ENCODE measurements at places on chromosomes 2 and 18.

GRCh38 chr2:186892821-186893220 is 43.9 kb upstream of the ZSWIM2 start:
- no peak for DNase-seq

GRCh38 chr18:74310411-74310810 is 5.2 kb upstream of the C18orf63 start:
- DNase-seq = peak; percentile 52

- peak; percentile 73 for DNase-seq
These were observed 1.2 kb downstream of the CFLAR start for GRCh38 chr2:201116959-201117734.

GRCh38 chr2:6228251-6228650 is 536.1 kb downstream of the SOX11 start:
- no peak for DNase-seq

- no peak for DNase-seq
These were observed 46.4 kb downstream of the CCDC85A start for GRCh38 chr2:56230156-56230555.

GRCh38 chr2:231172025-231172424 is 26.4 kb upstream of the ARMC9 start:
- DNase-seq = no peak

DNA sequence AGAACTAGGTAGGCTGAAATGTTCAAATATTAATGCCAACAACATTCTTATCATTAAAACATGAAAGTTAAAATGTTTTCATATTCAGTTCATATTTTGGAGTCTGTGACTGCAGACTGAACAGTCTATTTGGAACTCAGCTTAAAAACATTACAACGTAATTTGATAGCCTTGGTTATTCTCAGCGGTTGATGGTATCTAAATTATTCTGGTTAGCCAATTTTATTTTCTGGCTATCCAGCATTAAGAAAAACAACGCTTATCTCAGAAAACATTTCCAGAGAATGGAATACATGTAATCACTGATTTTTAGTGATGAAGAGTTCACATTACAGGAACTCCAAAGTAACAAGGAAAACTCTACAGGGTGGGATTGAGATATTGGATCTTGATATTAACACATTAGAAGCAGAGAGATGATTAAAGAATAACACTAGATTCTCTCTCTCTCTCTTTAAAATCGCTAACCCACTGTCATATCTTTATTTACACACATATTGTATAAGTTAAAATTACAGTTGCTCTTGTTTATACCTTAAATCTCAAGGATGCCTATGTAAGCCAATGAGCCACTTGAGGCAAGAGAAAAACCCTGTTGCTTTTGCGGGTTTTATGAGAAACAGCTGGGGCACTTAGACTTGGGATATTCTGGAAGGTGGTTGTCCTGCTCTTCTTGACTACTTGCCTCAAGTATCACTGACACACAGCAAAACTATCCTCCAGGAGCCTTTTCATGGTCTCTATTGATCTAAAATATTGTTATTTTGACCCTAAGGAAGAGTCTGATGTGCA is 84.9 kb downstream of the ICOS start:
- DNase-seq = no peak

DNA sequence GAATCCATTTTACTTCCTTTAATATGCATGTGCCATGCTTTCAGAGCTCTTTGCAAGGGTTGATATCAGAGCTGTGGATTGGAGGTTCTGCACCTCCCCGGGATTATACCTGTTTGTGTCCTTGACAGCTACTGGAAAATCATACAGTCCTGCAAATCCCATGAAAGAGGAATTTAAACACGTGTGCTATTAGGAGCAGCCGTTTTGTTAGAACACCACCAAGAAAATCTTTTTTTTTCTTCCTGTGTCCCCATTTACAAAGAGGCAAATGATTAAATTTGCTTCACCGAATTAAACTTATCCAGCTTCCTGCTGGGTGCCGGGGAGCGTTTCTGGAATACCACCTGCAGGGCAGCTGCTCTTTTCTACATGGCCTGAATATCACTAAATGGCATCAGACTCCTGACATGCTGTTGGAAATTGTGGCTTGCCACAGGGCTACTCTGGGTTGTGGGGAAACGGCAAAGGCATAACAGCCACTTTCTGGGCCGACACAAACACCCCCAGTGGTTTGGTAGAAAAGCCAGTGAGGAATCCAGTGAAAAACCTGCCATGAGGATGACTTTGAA is 23.4 kb upstream of the SOX11 start:
- no peak for DNase-seq

GRCh38 chr2:111688482-111688881 is 195.5 kb downstream of the ANAPC1 start:
- DNase-seq = no peak

DNA sequence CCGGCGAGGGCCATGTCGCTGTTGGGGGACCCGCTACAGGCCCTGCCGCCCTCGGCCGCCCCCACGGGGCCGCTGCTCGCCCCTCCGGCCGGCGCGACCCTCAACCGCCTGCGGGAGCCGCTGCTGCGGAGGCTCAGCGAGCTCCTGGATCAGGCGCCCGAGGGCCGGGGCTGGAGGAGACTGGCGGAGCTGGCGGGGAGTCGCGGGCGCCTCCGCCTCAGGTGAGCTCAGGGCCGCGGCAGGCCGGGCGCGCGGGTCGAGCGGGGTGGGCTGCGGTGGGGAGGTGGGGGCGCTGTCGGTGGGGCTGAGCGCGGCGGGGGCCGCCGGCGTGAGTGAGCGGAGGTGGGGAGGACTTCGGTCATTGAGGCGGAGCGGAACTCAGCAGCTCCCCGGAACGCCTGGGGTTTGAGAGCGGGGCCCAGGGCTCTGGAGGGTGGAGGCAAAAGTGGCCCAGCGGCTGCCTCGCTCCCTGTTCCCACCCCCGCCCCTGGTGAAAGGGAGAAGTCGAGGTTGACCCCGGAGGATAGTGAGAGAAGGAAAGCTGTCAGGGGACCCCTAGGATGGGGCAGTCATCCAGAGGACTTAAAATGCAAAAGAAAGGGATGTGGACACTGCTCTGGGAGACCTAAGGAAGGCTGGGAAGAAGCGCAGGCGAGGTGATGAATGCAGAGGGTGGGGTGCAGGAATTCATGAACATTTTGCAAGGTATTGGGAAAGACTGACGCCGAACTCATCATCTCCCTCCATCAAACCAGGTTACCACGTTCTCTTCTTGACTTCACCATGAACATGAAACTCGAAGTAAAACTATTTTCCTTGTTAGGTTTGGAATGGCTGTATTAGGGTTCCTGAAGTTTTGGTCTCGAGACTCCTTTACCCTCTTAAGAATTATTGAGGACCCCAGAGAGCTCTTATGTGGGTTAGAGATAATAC is 633 bp downstream of the MALT1 start:
- DNase-seq = peak; percentile 22

GRCh38 chr2:168731616-168732015 is 70.8 kb upstream of the NOSTRIN start:
- peak; percentile 27 for DNase-seq

DNA sequence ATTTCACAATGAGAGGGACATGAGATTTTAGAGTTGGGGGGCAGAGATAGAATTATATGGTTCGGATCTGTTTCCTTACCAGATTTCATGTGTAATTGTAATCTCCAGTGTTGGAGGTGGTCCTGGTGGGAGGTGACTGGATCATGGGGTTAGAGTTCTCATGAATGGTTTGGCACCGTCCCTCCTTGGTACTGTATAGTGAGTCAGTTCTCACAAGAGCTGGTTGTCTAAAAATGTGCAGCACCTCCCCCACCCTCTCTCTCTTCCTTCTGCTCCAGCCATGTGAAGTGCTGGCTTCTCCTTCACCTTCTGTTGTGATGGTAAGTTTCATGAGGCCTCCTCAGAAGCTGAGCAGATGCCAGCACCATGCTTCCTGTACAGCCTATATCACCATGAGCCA is 138.1 kb downstream of the SCG2 start:
- DNase-seq = no peak

- no peak for DNase-seq
These were observed 30.6 kb downstream of the TMEM17 start for GRCh38 chr2:62475172-62476011.

Data from inflammatory macrophage (primary cell).